ENCODE measurements at places on chromosomes 12 and 14.

DNA sequence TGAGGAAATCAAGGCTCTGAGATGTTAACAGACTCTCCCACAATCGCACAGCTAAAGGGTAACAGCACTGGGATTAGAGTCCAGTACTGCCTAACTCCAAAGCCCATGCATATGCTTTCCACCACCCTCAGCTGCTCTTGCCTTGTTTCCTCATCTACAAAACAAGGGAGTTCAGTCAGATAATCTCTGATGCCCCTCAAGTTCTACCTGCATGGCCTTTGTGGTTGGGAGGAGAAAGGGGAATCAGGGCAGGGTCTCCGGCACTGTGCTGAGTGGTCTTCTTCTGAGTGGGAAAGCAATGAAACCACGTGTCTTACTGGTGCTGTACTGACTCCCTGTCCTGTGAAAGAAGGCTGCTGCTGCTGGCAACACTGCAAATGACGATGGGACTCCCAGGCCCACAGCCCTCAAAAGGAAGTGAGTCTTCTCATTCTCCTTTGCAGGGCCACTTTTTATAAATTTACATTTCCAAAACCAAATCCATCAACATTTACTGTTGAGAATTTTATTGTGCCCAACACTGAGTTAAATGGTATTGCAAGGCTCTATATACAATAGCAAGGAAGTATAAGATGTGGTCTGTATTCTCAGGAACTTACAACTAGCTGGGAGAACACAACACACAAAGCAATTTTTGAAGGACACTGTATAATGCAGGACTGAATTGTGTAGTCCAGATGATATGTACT is 19.7 kb upstream of the DUSP16 start:
- DNase-seq = no peak

DNA sequence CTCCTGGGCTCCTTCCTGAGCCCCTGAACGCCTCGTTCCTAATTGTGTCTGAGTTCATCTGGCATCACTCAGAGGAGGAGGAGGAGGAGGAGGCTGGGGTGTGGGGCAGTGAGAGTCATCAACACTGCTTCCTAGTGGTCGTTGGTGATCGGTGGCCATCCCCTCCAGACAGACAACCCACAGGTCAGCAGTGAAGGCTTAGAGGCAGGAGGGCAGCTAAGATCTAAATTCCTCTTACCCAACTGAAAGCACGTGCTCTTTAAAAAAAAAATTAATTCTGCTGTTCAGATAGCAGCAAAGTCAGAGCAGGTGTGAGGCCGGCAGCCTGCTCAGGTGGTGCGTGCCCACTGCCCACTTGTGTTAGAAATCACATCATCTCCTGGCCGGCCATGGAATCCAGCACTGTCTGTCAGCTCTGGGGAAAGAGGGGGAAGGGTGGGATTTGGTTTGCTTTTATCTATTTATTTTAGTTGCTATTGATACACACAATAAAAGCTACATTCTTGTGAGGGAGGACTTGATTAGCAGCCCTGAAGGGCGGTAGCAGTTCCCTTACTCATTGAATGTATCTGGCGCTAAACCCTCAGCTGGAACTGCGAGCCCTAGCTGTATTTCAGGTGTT is 46.6 kb downstream of the PPP2R5C start:
- DNase-seq = peak; percentile 13

DNA sequence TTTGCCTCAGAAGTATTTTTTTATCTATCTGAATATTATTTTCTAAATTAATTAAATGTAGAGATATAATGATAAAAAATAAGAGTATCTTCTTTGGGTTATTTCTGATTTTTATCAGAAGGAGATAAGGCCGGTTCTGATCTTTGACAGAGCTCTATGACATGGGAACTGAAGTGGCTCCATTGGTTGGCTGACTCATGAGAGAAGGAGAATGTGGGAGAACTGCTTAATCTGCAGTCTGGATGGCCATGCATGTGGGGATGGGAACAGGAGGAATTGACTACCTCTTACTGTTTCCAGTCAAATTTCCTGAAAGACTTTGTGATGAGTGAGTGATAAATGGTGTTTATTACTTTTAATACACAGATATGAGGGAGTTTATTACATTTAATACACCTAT is 155.8 kb upstream of the ATP2B1 start:
- DNase-seq = no peak

DNA sequence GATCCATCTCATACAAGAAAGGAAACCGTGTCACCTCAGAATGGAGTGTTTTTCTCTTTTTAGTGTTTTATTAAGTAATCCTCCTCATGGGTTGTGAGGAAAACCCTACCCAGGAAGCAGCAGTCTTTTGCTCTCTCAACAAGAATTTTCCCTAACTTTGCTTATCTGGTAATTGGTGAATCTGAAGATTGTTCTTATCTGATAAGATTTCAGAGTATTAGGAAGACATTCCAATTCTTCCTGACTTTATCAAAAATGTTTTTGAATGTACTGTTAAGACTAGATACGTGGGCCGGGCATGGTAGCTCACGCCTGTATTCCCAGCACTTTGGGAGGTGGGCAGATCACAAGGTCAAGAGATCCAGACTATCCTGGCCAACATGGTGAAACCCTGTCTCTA is 86.0 kb downstream of the PHLDA1 start:
- no peak for DNase-seq

GRCh38 chr12:108484431-108484830 is 30.6 kb upstream of the FICD start:
- no peak for DNase-seq

DNA sequence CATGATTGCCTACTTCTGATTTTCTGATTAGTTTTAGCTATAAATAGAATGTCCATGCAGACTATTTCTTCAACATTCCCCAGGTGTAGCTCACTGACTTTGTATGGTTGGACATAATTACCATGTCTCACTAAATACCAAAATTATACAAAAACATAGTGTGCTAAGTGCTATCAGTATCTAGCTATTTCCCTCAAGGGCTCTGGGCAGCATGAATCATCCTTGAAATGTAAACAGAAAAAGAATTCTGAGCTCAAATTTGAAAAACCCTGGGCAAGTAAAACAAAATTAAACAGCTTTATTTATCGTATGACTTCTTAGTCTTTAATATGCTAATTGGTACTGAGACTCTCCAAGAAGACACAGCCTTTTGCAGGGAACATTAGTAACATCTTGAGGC is 82.9 kb downstream of the SPATA7 start:
- no peak for DNase-seq

GRCh38 chr14:92568621-92569479 is 55.3 kb downstream of the RIN3 start:
- DNase-seq = no peak

DNA sequence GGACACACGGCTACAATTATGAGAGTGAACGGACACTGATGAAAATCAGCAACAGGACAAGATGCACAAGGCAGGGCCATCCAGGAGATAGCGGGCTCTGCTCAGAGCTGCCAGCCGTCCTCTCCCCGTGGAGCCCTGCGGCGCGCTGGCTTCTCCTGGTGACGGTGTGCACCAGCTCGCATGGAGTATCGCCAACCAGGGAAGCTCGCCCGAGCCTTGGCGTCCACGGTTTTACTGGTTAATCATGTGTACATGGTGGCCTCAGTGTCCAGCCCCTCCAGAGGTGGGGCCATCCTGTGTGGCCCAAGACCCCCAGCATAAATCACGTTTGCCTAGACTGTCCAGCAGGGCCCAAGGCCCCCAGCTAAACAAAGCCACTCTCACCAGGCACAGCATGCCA is 31.2 kb upstream of the DYNC1H1 start:
- no peak for DNase-seq

DNA sequence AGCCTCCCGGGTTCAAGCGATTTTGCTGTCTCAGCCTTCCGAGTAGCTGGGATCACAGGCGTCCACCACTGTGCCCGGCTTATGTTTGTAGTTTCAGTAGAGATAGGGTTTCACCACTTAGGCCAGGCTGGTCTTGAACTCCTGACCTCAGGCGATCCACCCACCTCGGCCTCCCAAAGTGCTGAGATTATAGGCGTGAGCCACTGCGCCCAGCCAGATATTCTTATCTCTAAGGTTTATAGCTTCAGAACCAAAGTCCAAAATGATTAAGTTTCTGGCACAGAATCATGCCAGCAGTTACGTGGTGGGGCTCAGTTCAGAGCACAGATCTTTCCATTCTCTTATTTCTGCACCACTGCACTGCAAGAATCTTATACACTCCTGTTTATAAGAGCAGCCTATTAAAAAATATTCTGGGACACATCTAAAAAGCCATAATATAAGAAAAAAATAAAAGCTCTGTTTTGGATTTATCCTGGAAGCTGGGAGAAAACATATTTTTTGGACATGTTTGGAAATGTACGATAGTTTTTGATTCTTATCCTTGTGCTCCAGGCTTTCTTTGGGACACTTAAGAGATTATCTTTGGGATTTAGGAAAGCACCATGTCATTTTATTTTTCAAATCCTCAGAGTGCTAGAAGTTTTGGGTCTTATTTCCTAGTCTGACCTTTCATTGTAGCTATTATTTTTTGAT is 129.6 kb downstream of the LMNTD1 start:
- no peak for DNase-seq

GRCh38 chr14:34766060-34766459 is 51.7 kb upstream of the CFL2 start:
- DNase-seq = no peak

GRCh38 chr12:25745281-25745680 is 192.2 kb upstream of the LMNTD1 start:
- no peak for DNase-seq

DNA sequence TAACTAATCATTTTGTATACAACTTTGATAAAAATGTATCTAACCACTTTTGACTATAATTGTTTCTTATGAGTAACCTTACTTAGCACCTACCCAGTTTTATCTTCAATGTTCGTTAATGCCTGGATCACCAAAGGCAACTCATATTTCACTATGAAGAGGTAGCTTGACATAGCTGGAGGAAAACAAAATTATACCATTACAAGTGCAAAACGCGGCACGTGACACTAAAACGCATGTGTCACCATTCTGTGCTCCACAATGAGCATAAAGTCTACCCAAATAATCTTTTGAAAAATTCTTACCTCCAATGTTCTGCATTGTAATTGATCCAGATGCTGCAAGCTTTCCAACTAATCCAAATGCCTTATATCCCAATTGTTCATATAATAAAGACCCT is 5.8 kb downstream of the SLC38A2 start:
- DNase-seq = no peak

GRCh38 chr14:29892327-29892726 is 35.3 kb downstream of the PRKD1 start:
- no peak for DNase-seq

DNA sequence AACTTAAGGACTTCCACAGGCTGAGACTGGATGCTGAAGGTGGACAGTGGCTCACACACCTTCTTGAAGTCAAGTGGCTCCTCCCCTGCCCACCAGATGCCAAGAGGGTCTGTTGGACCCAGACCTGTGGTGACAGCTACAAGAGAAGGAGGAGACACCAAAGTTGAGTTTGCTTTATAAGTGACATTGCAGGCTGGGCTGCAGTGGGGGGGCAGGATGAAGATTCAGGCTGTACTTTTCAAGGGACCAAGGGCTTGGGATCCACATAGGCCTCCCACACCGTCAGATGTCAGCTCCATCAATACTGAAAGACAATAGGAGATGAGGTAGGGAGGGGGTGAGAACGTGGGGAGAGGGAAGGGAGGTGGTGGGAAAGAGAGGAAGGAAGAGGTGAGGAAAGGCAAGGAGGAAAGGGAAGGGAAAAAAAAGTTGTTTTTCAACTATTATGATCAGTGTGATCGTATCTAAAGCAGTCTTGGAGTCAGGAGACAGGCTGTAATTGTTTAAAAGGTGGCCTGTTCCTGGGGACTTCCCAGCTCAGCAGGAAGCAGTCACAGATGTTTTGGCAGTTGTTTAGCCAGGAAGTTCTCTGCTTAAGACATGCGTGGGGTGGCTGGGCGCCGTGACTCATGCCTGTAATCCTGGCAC is 84.1 kb upstream of the RESF1 start:
- peak; percentile 81 for DNase-seq

DNA sequence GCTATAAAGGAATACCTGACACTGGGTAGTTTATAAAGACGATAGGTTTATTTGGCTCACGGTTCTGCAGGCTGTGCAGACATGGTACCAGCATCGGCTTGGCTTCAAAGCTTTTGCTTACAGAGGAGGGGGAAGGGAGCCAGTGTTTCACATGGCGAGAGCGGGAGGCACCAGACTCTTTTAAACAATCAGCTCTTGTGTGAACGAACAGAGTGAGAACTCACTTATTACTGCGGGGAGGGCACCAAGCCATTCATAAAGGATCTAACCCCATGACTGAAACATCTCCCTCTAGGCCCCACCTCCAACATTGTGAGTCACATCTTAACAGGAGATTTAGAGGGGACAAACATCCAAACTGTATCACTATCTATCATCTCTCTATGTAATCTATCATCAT is 227.4 kb downstream of the TMEM132D start:
- no peak for DNase-seq

GRCh38 chr12:13258197-13258596 is 61.7 kb downstream of the EMP1 start:
- DNase-seq = no peak

DNA sequence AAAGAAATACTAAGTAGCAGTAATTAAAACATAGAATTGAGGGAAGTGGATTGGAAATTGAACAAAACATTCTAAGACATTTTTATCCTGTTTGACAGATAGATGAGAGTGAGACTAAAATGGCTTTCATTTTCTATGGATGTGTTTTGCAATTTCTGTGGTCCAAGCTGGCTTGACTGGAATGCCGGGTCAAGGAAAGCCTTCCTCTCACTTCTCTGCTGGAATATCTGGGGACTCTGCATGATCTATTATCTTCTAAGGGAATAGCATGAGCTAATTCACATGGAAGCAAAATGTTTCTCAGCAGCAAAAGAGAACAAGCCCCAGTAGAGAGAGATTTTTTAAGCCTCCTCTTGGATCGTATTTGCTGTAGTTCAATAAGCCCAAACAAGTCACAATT is 407.9 kb upstream of the ATXN7L3B start:
- DNase-seq = no peak

- DNase-seq = no peak
Measured at GRCh38 chr14:55188686-55189295, 2.6 kb downstream of the DLGAP5 start.

GRCh38 chr12:38515912-38516311 is 199.3 kb downstream of the ALG10B start:
- no peak for DNase-seq

- DNase-seq = no peak
Measured at GRCh38 chr14:68627050-68627867, 165.6 kb downstream of the ZFP36L1 start.

GRCh38 chr14:54804538-54805041 is 98.0 kb downstream of the GCH1 start:
- no peak for DNase-seq

DNA sequence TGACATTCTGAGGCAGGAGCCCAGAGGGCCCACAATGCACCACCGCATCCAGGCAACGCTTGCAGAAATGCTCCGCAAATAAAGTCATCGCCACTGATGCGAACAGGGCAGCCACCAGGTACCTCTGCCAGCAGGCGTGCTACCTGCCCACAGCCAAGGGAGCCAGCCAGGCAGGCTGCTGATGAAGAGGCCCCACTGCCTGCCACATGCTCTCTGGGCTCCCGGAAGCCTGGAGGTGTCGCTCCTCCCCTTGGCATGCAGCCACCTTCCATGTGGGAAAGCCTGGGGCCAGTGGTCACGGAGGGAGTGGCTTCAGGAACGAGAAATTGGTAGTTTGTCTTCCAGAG is 14.7 kb downstream of the GPR132 start:
- no peak for DNase-seq

- DNase-seq = no peak
Measured at GRCh38 chr12:16590645-16591044, 15.3 kb downstream of the LMO3 start.
